ENCODE measurements at places on chromosomes 7 and 10. TPM values are rescaled to one million over a fixed set of nuclear protein-coding genes. Genes with fewer than 3 reads are reported as not detected.

The DNAJC12 gene
- 4.1 TPM for total RNA-seq

- no peaks in the 10 kb centered on the region for H3K36me3 ChIP-seq
- no peak for DNase-seq
- H3K4me1 ChIP-seq: peaks cover 3% of the 10 kb centered on the region
- H3K27ac ChIP-seq: peak overlapping the region; percentile 95
Observed at GRCh38 chr7:30845426-30846135, 66.1 kb upstream of the AQP1 start.

- peaks cover under 1% of the 10 kb centered on the region for H3K27me3 ChIP-seq
- H3K27ac ChIP-seq: no peak overlapping the region
- no peaks in the 10 kb centered on the region for H3K4me1 ChIP-seq
- no peak for DNase-seq
Observed at GRCh38 chr7:35519971-35520809, 174.7 kb downstream of the HERPUD2 start.

The CUL2 gene
- total RNA-seq: 24.3 TPM

DNA sequence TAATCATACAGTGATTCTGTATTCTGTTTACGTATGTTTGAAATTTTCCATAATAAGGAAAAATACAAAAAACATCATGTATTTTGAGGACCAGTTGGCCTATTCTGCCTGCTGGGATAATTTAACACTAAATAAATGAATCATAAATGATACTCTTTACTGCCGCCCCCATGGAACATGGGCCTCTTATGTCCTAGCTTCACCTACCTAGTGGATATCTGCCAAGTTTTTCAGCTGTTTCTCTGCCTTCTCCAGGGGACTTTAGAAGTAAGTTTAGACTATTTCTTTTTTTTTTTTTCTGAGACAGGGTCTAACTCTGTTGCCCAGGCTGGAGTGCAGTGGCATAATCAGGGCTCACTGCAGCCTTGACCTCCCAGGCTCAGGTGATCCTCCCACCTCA lies 10.4 kb downstream of the NFE2L3 start:
- H3K4me1 ChIP-seq: no peaks in the 10 kb centered on the region
- H3K27ac ChIP-seq: no peak overlapping the region
- DNase-seq: no peak
- no peaks in the 10 kb centered on the region for H3K27me3 ChIP-seq
- no peak overlapping the region for H3K4me3 ChIP-seq

The RASSF4 gene
- total RNA-seq: 26.7 TPM

DNA sequence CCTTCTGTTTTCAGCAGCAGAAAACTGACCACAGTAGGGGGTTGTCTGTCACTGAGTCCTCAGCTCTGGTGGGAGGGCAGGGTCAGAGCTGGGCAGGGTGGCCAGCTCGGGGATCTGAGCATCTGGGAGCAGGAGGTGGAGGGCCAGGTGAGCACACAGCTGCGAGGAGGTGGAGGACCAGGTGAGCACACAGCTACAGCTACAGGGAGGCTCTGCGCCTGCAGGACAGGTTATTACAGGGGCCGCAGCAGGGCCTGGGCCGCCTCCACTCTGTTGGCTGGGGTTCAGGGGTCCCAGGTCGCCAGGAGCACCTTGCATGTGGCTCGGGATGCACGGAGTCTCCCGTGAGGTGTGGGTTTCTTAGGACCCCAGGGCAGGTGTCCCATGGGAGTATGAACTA lies 52.4 kb upstream of the PRKAR1B start:
- DNase-seq: no peak
- no peaks in the 10 kb centered on the region for H3K4me1 ChIP-seq
- no peak overlapping the region for H3K4me3 ChIP-seq

- no peak for DNase-seq
- H3K36me3 ChIP-seq: no peaks in the 10 kb centered on the region
- H3K4me3 ChIP-seq: no peak overlapping the region
- H3K27me3 ChIP-seq: no peaks in the 10 kb centered on the region
Observed at GRCh38 chr7:74371381-74372341, 82.0 kb upstream of the GTF2IRD1 start.

DNA sequence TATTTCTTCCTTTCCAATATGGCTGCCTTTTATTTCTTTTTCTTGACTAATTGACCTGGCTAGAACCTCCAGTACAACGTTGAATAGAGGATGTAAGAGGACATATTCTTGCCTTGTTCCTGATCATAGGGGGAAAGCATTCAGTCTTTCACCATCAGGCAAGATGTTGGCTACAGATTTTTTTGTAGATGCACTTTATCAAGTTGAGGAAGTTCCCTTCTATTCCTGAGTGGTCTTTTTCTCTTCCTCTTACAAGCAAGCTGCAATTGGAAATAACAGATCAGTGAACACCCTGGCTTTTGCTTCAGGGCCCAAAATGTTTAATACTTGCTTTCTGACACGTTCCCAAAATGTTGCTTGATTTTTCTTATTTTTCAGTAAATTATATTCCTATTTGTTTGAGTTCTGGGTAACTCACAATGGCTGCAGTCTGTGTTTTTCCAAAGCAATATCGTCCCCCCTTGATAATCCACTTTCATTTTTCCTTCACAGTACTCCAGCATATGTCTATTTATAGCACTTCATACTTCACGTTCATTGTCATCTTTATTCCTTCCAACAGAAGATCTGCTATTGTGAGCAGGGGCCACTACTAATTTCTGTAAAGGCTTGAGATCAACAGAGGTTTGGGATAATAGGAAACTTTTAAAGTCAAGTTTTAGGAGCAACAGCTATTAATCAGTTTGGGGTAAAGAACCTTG lies 11.7 kb downstream of the CPEB3 start:
- peaks cover 2% of the 10 kb centered on the region for H3K4me1 ChIP-seq
- no peaks in the 10 kb centered on the region for H3K27me3 ChIP-seq
- DNase-seq: no peak
- no peak overlapping the region for H3K4me3 ChIP-seq
- no peaks in the 10 kb centered on the region for H3K36me3 ChIP-seq

- H3K27ac ChIP-seq: no peak overlapping the region
- H3K27me3 ChIP-seq: no peaks in the 10 kb centered on the region
- no peaks in the 10 kb centered on the region for H3K4me1 ChIP-seq
- H3K4me3 ChIP-seq: no peak overlapping the region
Observed at GRCh38 chr10:116287906-116288501, 15.0 kb upstream of the GFRA1 start.

Measured in aorta (tissue), 5 donors.